Omental fat pad (tissue), 4 donors: ENCODE measurements at places on chromosomes 16 and 17. TPM values are rescaled to one million over a fixed set of nuclear protein-coding genes. Genes with fewer than 3 reads are reported as not detected.

Gene PLXDC1
- total RNA-seq, result 6.5 TPM

Gene SPEM2
- not detected for total RNA-seq

Gene MT3
- total RNA-seq, result not detected

Gene TBX21
- total RNA-seq, result 4.6 TPM

Gene SIRT7
- 17.8 TPM for total RNA-seq

Gene HOXB3
- 30.3 TPM for total RNA-seq

Gene NPIPB9
- 10.9 TPM for total RNA-seq

- DNase-seq, result no peak
These were observed 81.6 kb downstream of the ARHGAP23 start for GRCh38 chr17:38509772-38510420.

DNA sequence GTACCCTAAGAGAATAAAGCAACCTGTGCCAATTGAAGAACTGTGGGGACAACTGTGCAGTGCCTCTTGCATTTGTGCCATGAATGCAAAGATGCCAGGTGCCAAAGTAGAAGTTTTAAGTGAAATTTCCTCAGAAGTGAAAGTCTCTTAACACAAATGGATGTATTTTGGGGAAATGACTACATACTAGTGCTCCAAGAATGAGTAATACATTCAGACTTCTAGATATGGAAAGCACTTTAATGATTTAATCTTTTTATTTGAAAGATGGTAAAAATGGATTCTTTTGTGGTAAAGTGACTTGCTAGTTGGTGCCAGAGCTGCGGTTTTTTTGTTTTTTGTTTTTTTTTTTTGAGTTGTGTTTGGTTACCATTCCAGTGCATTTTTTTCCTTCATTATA is 15.0 kb downstream of the UTP18 start:
- no peak for DNase-seq

GRCh38 chr16:84724606-84725309 is 25.0 kb downstream of the USP10 start:
- no peak for DNase-seq

DNA sequence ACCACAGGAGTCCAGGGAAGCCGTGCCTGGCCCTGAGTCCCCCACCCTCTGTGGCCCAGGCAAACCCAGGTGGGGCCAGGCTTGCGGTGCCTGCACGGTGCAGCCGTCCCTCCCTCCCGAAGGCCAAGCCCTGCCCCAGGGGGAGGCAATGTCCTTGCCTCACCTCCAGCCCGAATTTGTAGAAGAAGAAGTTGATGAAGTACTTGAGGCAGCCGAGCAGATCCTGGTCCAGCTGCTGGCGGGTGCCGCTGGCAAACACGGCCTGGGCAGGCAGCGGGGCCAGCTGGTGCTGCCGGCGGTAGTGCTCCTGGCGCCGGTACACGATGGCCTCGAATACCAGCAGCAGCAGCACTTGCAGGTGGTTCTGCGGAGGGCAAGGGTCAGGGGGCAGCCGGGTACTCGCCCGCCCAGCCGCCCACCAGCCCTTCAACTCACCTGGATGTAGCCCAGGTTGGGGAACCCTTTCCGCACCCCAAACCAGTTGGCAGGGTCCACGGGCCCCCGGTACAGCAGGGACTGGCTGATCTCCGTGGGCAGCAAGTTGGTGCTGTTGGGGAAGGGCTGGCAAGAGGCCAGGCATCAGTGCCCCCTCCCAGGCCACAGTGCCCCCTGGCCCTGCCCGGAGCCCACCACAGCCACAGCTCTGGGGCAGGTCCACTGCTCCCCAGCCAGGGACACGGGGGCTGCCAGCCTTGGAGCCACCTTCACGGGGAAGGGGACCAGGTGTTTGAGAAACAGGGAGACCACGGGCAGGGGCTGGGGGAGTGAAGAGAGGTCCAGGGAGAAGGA is 26.1 kb downstream of the CTU2 start:
- no peak for DNase-seq

DNA sequence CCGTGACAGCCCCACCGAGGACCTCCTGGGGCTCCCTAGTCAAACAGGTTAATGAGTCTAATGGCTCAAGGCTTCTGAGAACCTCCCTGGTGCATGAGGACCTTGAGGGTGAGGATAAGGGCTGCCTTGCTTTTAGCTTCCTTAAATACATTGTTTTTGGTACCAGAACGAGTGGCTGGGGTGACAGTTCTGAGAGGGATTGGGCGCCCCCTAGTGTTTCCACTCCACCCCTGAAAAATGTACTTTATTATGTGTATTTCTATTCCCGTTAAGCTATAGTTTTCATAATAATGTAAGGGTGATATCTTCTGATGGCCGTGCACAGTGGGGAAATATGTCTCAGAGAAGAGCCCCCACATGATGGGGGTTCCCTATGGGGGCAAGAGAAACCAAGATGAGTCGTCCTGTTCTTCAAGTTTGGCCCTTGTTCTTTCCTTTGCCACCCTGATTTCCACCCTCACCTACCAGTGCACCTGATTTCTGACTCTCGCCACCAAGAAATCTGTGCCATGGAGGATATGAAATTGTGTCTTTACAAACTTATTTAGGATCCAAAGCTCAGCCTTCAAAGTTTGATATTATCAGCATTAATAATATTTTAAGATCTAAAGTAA is 14.5 kb upstream of the VWA3A start:
- peak; percentile 71 for DNase-seq

DNA sequence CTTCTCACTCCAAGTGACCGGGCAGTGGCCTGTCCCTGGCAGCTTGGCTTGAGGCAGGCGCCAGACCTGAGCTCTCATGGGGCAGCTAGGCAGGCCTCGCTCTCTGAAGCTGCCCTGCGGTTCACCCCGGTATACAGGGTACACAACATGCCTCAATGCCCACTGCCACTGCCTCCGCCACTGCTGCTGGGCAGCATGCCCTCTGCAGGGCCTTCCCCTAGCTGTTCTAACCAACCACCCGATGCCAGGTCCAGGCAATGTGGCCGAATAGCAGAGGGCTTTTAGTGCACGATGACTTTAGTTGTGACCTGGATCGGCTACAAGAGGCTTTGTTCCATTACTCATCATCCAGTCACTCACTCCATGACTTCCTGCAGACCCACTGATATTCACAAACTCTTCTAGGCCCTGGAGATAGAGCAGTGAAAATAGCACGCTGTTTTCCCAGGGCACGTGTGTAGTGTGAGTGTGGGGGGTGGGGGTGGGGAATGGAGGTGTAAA is 19.7 kb downstream of the CDC42EP4 start:
- no peak for DNase-seq

DNA sequence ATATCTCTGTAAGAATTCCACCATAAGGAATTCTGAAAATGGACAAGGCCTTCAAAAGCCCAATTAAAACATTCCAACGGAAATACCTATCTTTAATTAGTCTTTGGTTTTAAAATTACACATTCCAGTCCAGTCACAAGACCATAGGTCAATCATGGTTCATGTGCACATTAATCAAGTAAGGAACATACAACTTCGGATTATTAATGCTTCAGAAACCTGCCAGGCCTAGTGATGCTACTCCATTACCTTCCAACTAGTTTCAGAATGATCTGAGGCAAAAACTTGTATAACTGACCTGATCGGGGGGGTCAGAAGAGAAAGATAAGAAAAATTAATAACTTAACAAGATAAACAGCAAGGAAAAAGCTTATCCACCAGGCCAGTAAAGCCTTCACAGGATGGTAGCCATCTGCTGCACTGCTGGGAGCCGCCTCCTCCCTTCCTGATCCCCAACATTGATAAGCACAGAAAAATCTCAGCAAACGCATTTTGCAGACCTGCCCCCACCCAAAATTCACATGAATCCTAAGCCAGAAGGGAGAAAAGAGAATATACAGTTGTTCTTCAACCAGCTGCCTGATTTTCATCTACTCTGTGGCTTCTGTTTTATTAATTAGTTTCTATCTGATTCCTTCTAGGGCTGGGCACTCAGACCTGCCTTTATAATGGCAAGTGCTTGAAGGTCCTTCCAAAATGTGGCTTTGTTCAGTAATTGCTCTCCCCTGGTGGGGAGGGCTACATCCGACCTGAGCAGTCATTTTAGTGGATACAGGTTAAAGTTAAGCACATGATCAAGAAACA is 6.0 kb downstream of the SDR42E1 start:
- no peak for DNase-seq

DNA sequence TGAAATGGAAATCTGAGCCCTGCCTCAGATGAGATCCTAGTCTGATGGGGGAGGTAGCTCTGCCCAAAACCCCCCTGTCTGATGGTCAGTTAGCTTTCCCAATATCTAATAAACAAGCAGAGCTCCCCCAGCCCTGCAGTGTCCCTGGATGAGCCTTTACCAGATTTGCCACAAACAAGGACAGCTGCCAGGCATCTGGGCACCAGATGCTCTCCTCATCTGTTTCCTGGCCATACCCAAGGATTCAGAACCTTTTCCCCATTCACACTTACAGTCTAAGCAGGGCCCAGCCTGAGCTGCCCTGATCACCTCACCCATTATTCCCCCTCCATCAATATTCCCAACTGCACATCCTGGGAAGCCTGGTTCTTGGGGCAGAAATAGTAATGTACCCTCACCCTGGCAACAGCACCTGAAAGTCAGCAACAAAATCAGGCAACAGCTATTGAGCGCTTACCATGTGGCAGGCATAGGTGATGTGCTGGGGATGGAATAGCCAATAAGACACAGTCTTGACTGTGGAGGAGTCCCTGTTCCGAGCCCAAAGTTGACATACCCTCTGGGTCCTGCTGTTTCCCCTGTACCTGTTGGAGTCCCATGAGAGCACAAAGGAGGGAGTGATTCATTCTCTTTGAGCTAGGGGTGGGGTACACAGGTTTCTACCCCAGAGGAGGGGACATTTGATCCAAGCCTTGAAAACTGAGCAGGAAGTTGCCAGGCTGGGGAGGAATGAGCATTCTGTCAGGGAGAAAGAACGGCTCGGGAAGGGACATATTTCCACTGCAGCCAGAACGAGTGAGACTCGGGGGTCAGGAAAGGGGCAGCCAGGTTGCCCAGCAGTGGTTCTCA is 147.4 kb downstream of the TMEM132E start:
- no peak for DNase-seq

DNA sequence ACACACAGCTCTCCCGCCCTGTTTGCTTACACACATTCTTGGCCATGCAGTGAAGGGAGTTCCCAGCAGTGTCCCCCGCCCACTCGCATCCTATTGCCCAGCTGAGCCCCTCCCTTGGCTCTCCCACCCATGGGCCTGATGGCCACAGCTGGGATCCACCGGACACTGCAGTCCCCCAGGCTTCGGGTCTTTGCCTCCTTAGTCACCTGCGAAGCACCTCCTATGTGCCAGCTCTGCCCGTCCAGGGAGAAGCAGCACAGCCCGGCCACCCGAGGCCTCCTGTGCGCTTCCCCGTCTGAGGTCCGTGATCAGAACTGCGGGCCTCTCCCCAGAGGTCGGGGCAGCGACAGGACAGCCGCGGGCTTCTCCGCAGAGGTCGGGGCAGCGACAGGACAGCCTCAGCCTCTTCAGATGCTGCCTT is 136.9 kb downstream of the BANP start:
- DNase-seq, result no peak

- DNase-seq, result no peak
These were observed 235.1 kb downstream of the ZNF423 start for GRCh38 chr16:49620869-49621240.

- no peak for DNase-seq
These were observed 34.3 kb downstream of the CPSF4L start for GRCh38 chr17:73227379-73227778.
